Renal cortical epithelial cell (primary cell): ENCODE measurements at places on chromosomes 2 and 18.
A peak's percentile ranks its signal among the peaks of the same experiment; 100 is the strongest.

GRCh38 chr2:125596612-125597011, 1059.3 kb upstream of the GYPC start:
- no peak for DNase-seq

DNA sequence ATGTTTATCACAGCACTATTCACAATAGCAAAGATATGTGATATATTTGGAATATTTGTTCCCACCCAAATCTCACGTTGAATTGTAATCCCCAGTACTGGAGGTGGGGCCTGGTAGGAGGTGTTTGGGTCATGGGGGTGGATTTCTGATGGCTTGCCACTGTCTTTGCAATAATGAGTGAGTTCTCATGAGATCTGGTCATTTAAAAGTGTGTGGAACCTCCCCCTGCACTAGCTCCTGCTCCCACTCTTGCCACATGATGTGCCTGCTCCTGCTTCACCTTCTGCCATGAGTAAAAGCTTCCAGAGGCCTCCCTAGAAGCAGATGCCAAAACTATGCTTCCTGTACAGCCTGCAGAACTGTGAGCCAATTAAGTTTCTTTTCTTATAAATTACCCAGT, 72.2 kb upstream of the DYNC1I2 start:
- DNase-seq = no peak

GRCh38 chr2:240121190-240121589, 14.9 kb downstream of the COPS9 start:
- DNase-seq = no peak

- peak; percentile 13 for DNase-seq
Observed at GRCh38 chr18:13377496-13377895, 158.9 kb downstream of the LDLRAD4 start.

- DNase-seq = no peak
Observed at GRCh38 chr2:122210898-122211856, 455.7 kb downstream of the TSN start.
